ENCODE measurements at places on chromosomes 5 and 9.

DNA sequence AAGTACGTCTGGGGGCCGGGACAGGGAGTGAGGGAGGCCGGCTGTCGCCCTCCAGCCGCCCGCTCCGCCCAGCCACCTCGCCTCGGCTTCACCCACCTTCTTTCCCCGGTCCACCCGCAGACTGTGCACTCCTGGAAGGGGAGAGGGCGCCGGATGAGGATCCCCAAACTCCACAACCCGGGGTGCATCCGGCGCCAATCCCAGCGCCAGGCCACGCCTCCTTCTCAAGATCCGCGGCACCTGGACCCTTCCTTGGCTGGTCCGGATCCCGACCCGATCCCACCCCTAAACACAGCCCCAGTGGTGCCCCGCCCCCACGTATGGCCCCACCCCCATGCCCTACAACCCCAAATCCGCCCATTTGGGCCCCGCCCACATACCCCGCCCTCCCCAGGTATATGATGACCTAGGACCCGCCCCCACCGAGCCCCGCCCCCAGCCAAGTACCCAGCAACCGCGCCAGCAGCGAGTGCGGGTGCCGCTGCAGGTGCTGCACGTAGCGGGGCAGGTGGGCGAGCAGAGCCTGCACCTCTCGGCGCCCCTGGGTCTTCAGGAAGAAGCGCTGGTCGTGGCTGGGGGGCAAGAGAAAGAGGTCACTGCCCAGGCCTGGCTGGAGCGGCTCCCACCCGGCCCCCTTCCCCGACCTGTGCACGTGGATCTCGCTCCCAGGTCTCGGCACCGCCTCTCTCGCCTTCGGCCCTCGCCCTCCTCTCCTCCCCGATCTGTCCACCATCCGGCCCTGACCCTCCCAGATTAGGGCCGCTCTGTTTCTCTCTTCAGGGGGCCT, 3.2 kb downstream of the PIP5KL1 start:
- no peak for DNase-seq

DNA sequence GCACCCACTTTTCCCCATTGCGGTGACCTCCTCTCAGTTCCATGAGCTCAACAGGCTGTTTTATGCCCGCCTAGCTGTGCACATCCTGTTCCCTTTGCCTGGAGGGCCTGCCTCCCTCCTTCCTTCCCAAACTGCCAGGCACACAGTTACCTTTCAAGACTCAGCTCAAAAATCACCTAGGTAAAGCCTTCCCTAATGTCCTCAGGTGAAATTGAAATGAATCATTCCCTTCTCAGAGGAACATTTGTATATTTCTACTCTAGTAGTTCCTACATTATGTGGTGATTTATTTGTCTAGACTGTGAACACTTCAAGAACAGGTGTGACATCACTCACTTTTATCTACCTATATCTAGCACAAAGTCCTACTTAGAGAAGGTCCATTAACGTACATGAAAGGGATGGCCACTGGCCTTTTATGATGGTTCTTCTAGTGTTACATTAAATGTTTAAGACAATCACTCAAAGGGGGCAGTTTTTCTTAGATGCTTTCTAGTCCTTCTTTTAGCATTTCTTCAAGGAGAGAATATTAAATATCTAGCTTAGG, 103.5 kb upstream of the EQTN start:
- no peak for DNase-seq

GRCh38 chr9:5851445-5851844, 18.5 kb upstream of the ERMP1 start:
- no peak for DNase-seq

- no peak for DNase-seq
These were observed 2.1 kb upstream of the FOXE1 start for GRCh38 chr9:97850746-97851445.

DNA sequence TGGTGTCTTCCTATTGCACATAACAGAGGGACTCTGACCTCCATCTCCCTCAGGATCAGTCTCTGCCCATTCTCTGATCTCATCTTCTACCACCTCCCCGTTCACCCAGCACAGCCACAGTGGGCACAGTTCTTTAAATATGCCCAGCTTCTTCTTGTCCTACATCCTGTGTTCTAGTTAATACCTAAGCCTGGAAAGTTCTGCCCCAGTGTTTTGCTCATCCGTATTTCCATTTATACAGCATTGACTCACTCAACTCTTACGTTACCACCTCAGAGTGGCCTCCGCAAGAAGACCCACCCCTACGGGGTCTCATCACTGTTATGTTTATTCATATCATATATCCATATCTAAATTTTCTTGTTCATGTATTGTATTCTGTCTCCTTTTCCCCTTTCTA, 315.5 kb downstream of the ADGRV1 start:
- DNase-seq = no peak

DNA sequence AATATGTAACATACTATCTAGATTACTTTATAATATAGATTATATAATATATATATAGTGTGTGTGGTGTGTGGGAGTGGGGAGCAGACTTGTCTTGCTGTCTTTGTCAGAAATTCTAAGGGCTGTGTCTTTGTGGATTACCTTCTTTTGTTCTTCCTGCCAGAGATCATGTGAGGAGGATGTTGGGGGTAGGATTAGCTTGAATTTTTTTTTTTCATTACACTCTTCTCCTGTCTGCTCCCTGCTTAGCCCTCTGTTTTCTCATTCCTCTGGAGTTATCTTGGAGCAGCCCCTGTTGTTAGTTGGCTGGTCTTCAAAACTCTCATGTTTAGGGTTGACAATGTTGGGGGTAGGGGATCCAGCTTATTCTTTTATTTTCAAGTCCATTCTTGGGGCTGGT, 21.0 kb upstream of the C9orf40 start:
- DNase-seq = no peak

GRCh38 chr5:118052503-118052902, 935.8 kb downstream of the DTWD2 start:
- DNase-seq = no peak

GRCh38 chr5:4862500-4862899, 277.6 kb upstream of the ADAMTS16 start:
- no peak for DNase-seq

DNA sequence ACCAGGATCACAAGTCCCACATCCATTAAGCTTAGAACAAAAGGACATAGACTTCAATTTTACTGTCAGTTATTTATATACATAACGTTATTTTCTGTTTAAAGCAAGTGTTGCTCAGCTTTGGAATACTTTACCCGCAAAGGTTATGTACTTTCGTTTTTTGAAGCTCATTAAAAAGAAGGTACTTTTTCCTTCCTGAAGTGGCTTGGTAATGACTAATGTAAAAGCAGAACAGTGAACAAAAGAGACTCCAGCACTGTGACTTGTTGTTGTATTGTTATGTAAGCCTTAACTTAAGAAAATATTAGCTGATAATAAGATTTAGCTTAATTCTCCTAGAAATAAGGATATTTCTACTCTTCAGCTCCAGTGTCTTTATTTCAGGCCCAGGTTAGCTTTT, 97.3 kb upstream of the SLCO6A1 start:
- no peak for DNase-seq

All from memory B cell (primary cell).